ENCODE measurements at places on chromosomes 12 and 14.

GRCh38 chr14:91264151-91265150, 19.9 kb upstream of the GPR68 start:
- no peak for DNase-seq

GRCh38 chr14:106228541-106229158, 702.3 kb downstream of the TMEM121 start:
- DNase-seq, result no peak

GRCh38 chr12:57592551-57593165, 1.7 kb downstream of the PIP4K2C start:
- DNase-seq, result no peak

DNA sequence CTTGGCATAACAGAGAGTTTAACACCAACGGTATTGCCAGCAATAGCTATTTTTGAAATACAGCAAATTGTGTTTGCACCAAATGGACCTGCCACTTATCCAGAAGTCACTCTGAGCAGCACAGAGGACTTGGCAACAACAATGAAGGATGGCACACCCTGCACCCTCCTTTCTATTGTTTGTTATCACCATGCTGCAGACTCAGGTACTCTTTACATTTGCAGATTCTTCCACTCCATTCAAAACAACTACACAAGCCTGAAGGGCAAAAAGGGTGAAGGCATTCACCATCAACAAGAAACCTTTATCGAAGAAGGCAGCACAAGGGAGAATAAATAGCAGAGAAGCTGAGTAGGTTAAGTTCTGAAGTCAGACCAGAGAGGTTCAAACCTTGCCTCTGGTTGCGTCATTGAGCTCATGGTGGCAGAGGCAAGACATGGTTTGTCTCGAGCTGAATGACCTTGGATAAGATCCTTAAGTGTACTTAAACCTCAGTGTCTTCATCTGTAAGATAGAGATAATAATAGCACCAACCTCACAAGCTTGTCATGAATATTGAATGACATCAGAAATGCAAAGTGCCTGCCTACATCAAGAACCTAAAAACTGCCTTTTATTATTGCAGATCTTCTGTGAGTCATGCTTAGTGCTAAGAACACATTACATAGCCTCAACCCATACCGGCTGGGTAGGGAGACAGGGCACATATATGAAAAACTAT, 1.4 kb upstream of the ACSM4 start:
- no peak for DNase-seq

DNA sequence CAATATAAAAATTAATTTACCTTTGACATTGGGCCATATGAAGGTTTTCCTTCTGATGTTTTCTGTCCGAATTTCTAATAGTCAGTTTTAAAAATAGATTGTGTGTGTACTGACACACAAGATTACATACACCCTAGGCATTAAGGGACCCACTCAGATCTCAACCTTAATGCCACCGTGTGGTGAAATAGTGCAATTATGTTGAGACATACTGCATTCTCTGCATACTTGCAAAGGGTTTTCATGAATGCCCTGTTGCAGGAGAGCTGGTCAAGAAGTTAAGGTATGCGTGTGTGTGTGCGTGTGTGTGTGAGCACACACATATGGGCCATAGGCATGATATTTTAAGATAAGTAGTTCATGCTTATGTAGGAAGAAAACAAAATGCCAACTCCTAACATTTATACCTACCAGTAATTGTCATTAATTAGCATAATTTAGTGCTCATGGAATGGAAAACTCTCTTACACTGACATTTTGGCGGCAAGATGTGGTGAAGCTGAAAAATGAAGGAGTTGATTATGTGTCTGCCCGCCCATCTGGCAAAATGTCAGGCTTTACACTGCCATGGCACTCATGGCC, 58.8 kb downstream of the PIK3C2G start:
- no peak for DNase-seq

GRCh38 chr12:105332925-105333324, 2.4 kb downstream of the C12orf75 start:
- no peak for DNase-seq

DNA sequence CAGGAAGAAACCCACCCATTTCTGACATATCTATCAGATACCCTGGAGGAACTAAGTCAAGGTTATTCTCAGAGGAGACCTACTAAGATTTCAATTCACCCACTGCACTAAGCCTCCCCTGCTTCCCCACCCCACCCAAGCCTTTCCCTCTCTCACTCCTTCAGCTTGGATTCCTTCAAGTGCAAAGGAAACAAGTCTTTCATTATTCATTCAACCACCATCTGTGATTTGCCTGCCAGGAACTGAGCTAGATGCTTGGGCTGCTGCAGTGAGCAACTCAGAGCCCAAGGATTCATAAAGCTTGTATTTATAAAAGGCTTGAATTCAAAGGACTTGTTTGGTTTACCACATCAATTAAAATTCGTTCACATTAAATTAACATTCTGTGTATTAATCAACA, 161.3 kb downstream of the GXYLT1 start:
- no peak for DNase-seq

GRCh38 chr12:92295523-92295922, 149.9 kb upstream of the BTG1 start:
- DNase-seq, result no peak

DNA sequence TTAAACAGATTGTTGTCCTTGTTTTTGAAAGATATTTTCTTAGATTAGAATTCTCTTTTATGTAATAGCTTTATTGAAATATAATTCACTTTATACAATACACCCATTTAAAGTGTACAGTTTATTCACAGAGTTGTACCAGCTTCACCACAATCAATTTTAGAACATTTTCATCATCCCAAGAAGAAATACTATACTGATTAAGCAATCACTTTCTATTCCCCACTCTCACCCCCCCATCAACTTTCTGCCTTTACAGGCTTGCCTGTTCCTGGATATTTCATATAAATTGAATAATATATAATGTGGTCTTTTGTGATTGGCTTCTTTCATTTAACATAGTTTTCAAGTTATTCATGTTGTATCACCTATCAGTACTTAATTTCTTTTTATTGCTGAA, 44.4 kb downstream of the ARHGAP5 start:
- no peak for DNase-seq

DNA sequence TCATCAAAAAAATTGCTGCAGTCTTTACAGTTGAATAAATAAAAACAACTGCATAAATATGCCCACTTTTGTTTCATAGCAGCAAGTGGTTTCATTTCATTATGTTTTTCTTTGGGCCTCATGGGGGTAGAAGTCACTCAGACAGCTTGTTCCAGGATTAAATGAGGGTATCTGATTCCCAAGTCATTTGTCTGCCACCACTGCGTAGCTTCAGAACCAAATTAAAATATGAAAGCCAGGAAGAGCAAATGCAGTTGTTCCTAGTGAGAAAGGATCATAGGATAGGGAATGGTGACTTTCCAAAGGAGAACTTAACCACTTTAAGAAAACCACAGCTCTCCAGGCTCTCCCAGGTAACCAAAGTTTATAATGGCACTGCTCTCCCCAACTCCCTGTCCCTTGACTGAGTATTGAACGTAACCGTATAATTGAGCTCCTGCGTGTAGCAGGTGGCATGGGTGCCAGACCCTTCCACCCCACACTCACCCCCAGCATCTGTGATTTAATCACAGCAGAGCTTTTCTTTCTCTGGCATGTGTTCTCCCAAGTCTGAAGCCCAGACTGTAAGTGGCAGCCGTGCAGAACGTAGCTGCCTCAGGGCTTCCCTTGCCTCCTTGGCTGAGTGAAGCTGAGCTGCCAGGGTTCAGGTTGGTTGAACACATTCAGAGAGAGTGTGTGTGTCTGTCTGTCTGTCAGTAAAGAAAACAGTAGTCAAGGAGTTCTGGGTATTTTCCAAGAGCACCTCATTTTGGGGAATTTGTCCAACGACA, 11.3 kb upstream of the KCNH3 start:
- DNase-seq, result no peak

- no peak for DNase-seq
These were observed 54.0 kb upstream of the OAS1 start for GRCh38 chr12:112852810-112853209.

DNA sequence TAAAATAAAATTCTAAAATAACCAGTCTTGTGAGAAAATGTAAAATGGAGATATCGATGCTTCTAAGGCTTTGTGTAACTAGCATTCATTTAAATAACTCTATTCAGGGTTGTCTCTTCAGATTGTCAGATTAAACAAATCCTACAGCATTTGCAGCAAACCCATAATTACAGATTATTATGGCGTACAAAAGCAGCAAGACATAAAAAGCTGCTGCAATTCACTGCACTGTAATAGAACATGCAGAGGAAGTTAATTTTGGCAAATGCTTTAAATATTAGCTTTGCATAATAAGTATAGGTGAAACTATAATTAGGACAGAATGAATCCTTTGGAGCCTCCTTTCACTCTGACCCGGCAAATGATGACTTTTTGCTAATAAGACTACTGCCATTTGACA, 98.3 kb downstream of the INSM2 start:
- no peak for DNase-seq

DNA sequence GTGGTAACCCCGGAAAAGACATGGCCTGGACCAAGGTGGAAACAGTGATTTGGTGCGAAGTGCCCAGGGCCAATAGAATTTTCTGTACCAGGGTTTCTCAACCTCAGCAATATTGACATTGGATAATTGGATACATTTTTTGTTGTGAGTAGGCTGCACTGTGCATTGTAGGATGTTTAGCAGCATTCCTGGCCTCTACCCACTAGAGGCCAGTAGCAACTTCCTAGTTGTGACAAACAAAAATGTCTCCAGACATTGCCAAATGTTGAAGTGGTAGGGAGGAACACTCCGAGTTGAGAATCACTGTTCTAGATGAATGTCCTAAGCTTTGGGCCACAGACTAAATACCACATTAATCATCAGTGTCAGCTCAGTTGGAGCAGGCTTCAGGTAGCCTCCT, 6.2 kb upstream of the CGRRF1 start:
- DNase-seq, result no peak

DNA sequence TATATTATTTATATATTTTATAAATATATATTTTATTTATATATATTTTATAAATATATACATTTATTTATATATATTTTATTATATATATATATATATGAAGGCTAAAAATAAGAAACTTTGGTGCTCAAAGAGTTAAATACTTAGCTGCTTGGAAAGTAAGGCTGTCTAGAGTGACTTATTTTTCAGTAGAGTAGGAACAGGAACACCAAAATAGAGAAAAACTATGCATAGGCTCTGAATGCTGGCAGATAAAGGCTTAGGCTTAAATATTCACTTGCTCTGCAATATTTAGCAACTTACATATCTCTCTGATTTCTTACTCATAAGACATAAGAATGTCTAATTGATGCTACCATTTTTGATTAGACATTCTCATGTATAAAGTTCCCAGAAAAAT, 991.2 kb downstream of the VRK1 start:
- no peak for DNase-seq

DNA sequence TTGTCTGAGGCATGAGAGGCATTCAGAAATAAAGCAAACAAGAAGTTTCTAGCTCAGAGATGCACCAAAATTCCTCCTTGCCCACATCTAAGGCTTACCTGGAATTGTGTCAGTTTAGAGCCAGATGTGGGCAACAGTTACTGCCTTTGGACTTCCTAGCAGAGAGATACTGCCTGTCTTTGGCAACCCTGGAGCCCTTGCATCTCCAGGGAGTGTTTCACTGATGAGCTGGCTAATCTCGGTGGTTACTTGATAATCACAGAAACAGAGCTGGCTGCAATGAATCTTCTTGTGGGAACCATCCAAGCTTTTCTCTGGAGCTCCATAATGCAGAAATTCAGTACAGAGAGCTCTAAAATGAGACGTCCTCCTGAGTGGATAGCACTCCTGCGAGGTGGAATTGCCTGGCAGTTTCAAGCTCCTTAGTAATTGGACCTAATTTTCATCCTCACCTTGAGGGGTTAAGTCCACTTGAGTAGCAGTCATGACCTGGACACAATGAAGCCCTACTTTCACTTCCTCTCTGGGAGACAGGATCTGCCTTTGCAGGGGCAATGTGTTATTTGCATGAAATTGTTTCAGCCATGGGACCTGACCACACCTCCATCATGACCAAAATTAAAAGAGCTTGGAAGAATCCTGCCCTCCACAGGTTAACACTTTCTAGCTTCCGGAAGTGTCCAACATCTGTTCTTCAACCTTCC, 108.8 kb upstream of the ARHGAP5 start:
- DNase-seq, result no peak

DNA sequence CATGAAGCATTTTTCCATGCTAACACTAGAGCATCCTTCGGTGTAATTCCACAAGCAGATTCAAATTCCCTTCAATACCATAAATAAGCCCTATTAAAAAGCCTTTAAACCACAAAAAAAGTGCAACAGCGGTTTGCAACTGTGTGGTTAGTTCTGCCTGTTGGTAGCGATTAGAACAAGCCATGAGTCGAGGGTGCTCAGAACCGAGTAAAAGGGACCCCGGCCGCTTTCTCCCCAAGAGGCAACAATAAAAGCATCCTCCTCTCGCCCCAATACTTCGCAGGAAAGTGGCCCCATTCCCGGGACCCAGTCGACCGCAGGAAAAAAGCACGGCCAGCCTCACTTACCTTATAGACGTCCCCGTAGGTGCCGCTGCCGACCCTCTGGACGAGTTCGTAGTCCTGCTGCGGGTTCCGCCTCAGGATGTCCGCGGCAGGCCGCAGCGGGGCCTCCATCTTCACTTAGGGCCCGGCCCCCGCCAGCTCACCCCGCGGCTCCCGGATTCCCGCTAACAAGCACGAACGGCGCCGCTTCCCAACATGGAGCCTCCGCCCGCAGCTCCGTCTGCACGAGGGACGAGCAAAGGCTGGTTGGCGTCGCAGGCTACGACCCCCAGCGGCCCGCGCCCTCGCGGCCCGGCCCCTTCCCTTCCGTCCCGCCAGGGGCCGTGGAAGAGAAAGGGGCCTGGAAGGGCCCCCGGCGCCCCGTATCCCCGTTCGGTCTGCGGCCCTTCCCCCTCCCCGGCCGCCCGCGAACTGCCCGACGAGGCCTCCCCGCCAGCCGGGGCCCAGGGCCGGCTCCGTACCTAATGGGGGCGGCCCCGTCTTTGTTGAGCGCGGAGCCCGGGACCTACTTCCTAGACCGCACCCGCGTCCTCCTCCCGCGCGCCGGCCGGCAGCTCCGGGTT, 521 bp downstream of the MAP4K5 start:
- peak; percentile 12 for DNase-seq

- DNase-seq, result no peak
These were observed 3.9 kb upstream of the PPP1R12A start for GRCh38 chr12:79938843-79939242.

DNA sequence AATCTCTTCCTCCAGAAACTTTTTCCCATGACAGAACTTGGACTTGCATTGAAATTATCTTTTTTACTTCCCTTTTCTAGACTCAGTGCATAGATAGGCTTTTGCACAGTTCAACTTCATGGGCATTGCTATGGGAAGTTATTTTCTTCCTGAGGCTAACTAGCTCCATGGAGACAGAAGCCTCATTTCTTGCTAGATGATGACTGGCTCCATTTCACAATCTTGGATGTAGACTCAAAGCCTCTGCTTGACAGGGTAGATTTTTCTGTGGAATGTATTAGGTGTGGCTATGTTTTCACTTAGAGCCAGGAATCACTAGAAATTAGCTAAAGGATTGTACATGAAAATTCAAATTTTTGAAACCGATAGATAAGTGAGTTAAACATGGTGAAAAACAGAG, 884.1 kb upstream of the MGAT4C start:
- DNase-seq, result no peak

GRCh38 chr14:40367717-40368116, 935.5 kb upstream of the FBXO33 start:
- DNase-seq, result no peak

- DNase-seq, result no peak
These were observed 238.9 kb upstream of the LMO3 start for GRCh38 chr12:16844875-16845274.

GRCh38 chr12:108091679-108092051, 37.4 kb upstream of the WSCD2 start:
- no peak for DNase-seq

Measured in activated T-helper 1 cell treated with Interleukin-2 at 50 U/mL for 16 hours (primary cell).